ENCODE measurements at places on chromosomes 12 and 14.

- no peak for DNase-seq
Observed at GRCh38 chr12:5745251-5745888, 199.7 kb downstream of the ANO2 start.

- no peak for DNase-seq
Observed at GRCh38 chr12:6065863-6066199, 58.6 kb downstream of the VWF start.

- DNase-seq: no peak
Observed at GRCh38 chr12:86333955-86334522, 77.8 kb upstream of the MGAT4C start.

DNA sequence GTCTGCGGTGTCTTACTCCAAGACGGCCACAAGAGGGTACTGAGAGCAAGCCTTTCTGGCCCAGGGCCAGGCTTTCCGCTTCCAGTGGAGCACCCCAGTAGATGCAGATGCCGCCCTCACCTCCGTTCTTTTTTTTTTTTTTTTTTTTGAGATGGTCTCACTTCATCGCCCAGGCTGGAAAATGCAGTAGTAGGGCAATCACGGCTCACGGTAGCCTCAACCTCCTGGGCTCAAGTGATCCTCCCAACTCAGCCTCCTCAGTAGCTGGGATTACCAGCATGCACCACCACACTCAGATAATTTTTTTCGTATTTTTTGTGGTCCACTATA lies 5.6 kb upstream of the LBHD2 start:
- DNase-seq: peak; percentile 84

- no peak for DNase-seq
Observed at GRCh38 chr14:65780566-65780965, 368.0 kb downstream of the FUT8 start.

- no peak for DNase-seq
Observed at GRCh38 chr14:60257865-60258264, 8.8 kb downstream of the PPM1A start.

GRCh38 chr14:88189417-88190191 lies 133.5 kb downstream of the KCNK10 start:
- peak; percentile 55 for DNase-seq

- DNase-seq: no peak
Observed at GRCh38 chr14:76551906-76552305, 176.0 kb downstream of the ESRRB start.

DNA sequence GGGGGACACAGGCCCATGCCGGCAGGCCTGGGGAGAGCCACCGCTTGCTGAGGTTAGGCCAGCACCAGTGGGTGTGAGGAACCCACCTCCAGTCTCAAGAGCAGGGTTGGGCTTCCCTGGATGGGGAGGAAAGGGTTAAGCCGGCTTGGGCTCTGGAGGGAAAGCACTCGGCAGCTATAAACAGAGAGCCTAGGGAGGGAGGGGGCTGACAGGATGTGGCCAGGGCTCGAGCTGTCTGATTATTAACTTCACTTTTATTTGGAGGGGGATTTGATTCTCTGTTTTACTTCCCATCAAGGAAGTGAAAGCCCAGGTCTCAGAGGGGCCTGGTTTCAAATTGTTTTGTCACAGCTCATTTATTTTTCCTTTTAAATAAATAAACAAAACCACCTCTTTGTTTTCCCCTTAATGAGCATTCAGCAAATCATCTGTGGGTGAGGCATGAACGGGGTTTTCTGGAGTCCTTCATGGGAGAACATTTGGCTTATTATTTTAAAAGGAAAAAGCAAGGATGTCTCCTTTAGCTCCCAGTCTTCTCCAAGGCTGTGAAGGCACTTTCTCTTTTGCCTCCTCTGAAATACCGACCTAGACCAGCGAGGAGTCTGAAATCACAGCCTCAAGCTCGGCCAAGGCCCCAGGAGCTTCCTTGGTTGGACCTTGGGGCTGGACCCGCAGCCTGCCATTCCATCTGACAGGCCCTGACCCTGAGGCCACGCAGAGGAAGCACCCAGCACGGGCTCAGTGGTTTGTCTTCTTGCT lies 21.9 kb upstream of the ZFP36L1 start:
- peak; percentile 36 for DNase-seq

GRCh38 chr14:35341751-35342488 lies 49.7 kb downstream of the PSMA6 start:
- DNase-seq: peak; percentile 95

- no peak for DNase-seq
Observed at GRCh38 chr12:22670762-22671161, 45.8 kb downstream of the ETNK1 start.

DNA sequence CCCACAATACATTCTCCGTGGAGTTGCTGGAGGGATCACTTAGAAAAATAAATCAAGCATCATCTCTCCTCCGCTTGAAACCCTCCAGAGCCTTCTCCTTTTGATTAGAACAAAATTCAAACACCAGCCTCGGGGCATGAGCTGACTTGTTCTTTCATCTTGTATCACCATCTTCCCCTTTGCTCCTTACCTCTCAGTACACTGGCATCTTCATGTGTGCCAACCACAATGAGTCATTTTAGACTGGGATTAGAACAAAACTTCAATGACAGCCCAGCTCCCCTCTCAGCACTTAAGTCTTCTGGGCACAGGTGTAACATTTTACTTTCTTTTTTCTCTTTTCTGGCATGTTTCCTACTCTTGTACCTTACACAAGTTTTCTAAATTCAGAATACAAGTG lies 1159.2 kb upstream of the TMEM132C start:
- DNase-seq: no peak

GRCh38 chr14:77310026-77310425 lies 10.7 kb downstream of the POMT2 start:
- no peak for DNase-seq

DNA sequence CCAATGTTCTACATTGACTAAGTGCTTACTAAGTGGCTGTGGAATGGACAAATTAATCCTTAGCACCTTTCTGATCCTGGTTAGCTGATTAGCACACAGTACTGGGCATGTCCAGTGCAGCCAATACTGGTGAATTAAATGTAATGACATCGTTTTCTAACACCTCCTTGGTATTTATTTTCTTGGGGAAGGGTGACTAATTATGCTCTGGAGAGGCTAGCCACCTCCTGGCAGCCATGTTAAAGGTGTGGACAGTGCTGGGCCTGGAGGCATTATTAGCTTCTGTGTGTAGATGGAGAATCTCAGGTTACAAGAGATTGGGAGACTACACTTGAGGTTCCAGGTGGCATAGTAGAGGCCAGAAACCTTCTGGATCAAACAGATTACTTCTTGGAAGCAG lies 230.9 kb upstream of the DDHD1 start:
- no peak for DNase-seq

DNA sequence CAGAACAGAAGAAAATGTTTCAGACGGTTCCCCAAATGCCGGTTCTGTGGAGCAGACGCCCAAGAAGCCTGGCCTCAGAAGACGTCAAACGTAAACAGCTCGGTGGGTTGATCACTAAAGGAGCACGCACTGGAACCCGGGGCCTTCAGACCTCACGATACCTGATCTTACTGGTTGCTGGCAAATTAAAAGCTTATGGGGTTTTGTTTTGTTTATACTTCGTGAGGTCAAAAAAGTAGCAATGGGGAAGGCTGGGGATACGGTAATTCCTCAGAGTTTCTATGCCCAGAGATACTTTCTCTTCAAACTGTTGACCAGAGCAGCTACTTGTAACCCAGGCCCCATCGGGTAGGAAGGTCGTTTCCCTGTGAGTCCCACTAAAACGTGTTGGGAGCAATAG lies 1.7 kb downstream of the CDKN1B start:
- no peak for DNase-seq

- no peak for DNase-seq
Observed at GRCh38 chr12:1791104-1791841, 29.1 kb upstream of the LRTM2 start.

DNA sequence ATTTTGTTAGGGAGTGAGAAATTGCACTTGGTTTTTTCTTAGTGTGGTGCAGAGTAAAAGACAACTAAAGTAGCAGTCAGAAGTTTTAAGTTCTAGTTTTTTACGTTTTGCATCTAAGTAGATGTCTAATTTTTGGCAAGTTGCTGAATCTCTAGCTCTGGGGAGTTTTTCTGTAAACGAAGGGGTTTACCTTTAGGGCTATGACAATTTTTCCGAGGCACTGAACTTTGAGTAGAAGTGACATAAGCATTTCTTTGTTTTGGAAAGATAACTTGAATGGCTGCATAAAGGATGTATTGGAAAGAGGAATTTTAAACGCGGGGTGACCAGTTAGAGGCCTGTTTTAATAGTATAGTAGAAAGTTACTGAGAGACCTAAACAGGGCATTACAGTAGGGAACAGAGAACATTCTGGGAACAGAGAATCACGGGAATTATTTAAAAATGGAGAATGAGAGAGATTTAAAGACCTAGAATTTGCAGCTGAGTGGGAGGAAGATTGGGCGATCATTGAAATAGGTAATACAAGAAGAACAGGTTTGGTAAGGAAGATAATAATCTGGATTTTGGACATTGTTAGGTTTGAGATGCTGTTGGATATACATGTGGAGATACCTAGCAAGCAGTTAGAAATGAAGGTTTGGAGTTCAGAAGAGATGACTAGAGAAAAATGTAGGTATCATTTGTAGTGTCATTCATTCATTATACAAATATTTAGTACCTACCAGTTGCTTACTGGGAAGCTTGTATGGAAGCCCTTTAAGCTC lies 1.2 kb downstream of the ZNF410 start:
- DNase-seq: no peak

DNA sequence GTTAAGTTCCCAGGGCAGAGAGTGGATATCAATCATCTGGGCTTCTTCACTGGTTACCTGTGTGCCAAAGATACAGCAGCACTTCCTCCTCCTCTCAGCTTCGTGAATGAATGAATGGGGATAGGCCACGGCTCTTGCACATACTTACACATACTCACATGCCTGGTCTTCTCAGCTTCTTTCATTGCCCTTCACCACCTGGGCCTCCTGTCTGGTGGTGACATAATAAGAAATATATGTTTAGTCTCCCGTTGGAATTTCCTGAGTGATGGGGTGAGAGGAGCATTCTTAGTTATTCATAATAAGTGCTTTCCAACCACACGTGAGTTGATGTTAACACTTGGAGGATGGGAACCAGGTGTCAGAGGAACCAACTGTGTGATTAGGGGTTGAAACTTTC lies 268.1 kb upstream of the RMST start:
- DNase-seq: no peak

- no peak for DNase-seq
Observed at GRCh38 chr12:131275824-131276223, 322.1 kb downstream of the ADGRD1 start.

DNA sequence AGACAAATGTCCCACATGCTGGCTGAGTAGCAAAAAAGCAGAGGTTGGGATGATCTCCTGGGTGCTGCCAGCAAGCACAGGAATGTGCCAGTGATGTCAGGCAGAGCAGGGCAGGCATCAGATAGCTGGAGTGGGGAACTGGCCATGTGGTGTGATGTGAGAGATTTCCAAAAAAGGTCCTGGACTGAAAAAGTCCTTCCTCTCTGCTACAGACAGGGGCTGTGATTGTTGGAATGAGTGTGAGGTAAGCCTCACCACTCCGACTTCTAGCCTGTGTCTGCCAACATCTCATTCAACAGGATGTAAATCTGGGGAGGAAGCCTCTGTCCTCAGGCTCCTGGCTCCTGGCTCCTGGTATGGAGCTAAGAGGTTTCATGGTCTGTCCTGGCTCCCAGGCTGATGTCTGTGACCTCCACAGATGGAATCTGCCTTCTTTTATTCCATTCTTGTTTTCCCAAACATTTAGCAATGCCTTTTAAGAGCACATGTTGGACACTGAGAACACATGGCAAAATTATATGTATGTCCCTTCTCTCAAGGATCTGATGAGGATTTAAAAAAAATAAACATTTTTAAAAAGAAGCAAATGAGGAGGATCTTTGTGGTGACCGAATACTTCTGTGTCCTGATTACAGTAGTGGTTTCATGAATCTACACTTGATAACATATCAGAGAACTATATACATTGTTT lies 50.1 kb upstream of the STK38L start:
- DNase-seq: peak; percentile 75

- no peak for DNase-seq
Observed at GRCh38 chr12:122517877-122518276, 8.9 kb downstream of the RSRC2 start.

GRCh38 chr14:106436310-106436905 lies 910.0 kb downstream of the TMEM121 start:
- no peak for DNase-seq

DNA sequence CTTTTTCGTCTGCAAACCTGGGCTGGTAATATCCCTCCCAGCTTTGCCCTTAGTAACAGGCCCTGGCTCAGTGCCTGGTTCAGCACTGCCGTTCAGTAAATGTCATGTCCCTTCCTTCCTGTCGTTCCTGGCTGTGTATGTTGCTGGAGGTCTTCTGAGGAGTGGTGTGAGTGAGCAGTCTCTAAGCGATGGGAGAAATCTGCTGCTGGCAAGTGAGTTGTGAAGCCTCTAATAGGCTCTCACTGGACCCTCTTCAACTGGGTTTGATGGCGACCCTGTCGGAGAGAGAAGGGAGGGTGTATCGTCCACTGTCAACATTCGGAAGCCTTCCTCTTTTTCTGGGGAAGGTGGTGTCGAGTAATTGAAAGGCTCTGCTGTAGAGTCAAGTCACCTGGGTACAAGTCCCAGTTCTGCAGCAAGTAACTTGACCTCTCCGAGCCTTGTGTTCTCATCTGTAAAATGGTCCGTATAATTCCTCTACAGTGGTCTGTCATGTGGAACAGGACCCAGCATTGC lies 62.8 kb downstream of the HRK start:
- no peak for DNase-seq

GRCh38 chr12:108570743-108571608 lies 8.6 kb downstream of the ISCU start:
- no peak for DNase-seq

DNA sequence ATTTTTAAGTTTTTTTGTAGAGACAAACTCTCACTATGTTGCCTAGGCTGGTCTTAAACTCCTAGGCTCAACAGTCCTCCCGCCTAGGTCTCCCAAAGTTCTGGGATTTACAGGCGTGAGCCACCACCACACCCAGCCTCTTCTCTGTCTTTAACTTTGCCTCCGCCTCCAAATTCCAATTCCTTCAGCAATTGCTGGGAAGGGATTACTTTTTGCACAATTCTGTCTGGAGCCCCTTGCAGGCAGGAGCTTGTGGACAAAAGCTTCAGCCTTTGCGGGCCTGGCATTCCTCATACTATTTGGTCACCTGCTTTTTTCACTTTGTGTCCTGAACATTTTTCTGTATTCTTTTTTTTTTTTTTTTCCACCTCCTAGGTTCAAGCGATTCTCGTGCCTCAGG lies 26.0 kb downstream of the SH2B3 start:
- DNase-seq: no peak

- no peak for DNase-seq
Observed at GRCh38 chr12:13186302-13186701, 10.2 kb upstream of the EMP1 start.

DNA sequence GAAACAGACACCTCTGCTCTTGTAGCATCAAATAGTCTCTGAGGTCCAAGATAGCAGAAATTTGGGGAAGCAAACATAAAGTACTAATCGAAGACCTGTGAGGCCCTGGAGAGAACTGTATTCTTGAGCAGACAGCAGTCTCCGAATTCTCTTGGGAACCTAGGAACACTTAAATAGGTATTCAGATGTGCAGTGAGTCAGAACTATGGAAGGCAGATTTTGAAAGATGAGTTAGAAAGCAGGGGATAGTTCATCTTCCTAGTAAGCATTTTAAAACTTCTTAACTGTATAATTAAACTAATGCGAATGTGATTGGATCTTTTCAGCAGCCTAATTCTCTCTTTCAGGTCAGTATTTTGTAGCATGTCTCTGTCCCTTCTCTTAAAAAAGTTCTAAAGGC lies 30.6 kb downstream of the NAA30 start:
- no peak for DNase-seq

- no peak for DNase-seq
Observed at GRCh38 chr14:76109087-76109880, 42.4 kb upstream of the GPATCH2L start.

GRCh38 chr14:100388103-100389054 lies 65.2 kb downstream of the SLC25A47 start:
- no peak for DNase-seq

GRCh38 chr12:51369581-51369980 lies 21.6 kb downstream of the GALNT6 start:
- DNase-seq: no peak

All from breast epithelium (tissue), 4 donors.